ENCODE measurements at places on chromosomes 11 and 22. TPM values are rescaled to one million over a fixed set of nuclear protein-coding genes. Genes with fewer than 3 reads are reported as not detected.

Gene GAB4
- 0.02 TPM for polyA plus RNA-seq

Gene CDC42BPG
- 7.4 TPM for polyA plus RNA-seq

Gene FAM180B
- 0.09 TPM for polyA plus RNA-seq

Gene CD3D
- 501 TPM for polyA plus RNA-seq

Gene OR10A2
- polyA plus RNA-seq = not detected

Gene CHRM4
- 0.23 TPM for polyA plus RNA-seq

Gene CALCA
- 4.6 TPM for polyA plus RNA-seq

Gene YPEL1
- polyA plus RNA-seq = 14.2 TPM

Gene RBMXL2
- polyA plus RNA-seq = 0.25 TPM

Gene HTR3A
- 2.6 TPM for polyA plus RNA-seq

Gene TAF1D
- 227 TPM for polyA plus RNA-seq

Gene CDON
- polyA plus RNA-seq = 1.4 TPM

Gene ILK
- 74.6 TPM for polyA plus RNA-seq

Gene KIF18A
- polyA plus RNA-seq = 2.3 TPM

Gene TMEM45B
- polyA plus RNA-seq = 3.4 TPM

Gene NUDT8
- 4.7 TPM for polyA plus RNA-seq

Gene MYOD1
- polyA plus RNA-seq = 0.43 TPM

Gene KRTAP5-1
- polyA plus RNA-seq = not detected

Gene HOATZ
- polyA plus RNA-seq = 1.2 TPM

All from thymus (tissue), 14 donors.